ENCODE measurements at places on chromosomes 11 and 22. TPM values are rescaled to one million over a fixed set of nuclear protein-coding genes. Genes with fewer than 3 reads are reported as not detected.

- DNase-seq: no peak
- no peaks in the 10 kb centered on the region for H3K27me3 ChIP-seq
- H3K4me1 ChIP-seq: no peaks in the 10 kb centered on the region
- no peak within 1 kb of the TSS for H3K4me3 ChIP-seq
These were observed at the start of gene APOA1 for GRCh38 chr11:116837231-116838091. APOA1 (minus strand) TSS chr11:116837622; CDS start chr11:116837387, 235 bp downstream.

DNA sequence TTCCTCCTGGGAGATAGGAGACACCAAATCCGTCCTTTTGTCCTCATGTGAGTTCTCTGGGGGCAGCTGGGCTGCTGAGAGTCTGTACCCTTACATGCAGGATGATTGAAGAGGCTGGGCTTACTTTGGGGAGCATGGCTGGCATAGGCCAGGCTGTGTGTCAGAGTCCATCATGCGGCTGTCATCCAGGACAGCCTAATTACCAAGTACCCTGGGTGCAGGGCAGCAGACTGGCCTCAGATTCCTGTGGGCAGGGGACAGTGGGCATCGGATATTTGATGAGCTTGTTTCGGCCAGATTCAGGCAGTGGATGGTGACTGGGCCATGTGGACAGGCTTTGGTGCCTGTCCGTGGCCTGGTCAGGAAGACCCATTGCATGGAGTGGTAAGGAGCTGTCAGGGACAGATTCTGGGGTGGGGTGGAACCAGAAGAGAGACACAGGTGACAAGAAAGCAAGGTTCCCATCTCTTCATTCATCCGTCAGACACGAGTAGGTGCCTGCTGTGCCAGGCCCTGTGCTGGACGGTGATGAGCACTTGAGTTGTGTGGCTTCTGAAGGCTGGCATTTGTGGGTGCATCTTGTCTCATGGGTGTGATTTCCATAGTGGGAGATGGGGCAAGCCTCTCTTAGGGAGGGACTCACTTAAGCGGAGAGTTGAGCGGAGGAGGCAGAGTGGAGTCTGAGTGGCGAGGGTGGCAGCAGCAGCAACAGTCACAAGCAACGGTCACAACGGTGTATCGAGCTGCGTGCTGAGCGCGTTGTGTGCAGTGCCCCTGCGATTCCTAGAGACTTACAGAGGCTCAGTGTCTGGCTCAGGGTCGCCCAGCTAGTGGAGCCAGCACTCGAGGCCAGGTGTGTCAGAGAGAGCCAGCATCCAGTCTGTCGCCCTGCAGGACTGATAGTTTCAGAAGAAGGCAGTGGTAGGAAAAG, 48.7 kb downstream of the TBC1D22A start:
- H3K4me3 ChIP-seq: no peak overlapping the region
- H3K27me3 ChIP-seq: no peaks in the 10 kb centered on the region
- H3K27ac ChIP-seq: no peak overlapping the region
- no peak for DNase-seq

DNA sequence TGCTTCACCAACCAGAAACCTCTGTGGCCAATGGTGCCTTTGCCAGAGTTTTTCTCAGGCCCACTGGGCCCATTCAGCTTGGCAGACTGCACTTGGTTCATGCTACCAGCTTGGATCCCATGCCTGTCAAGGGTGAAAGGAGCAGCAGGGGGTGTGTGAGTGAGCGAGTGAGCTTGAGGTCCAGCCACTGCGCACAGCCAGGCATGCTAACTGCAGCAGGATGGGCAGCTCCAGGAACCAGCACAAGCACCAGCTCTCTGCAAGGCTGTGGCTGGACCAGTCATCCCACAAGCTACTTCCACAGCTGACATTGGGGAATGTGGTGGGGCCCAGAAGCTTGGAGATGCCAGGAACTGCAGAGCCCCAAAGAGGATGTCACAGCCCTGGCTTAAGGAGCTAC, 40.8 kb downstream of the DDIAS start:
- no peak overlapping the region for H3K27ac ChIP-seq
- H3K4me1 ChIP-seq: no peaks in the 10 kb centered on the region
- DNase-seq: no peak
- H3K27me3 ChIP-seq: no peaks in the 10 kb centered on the region

DNA sequence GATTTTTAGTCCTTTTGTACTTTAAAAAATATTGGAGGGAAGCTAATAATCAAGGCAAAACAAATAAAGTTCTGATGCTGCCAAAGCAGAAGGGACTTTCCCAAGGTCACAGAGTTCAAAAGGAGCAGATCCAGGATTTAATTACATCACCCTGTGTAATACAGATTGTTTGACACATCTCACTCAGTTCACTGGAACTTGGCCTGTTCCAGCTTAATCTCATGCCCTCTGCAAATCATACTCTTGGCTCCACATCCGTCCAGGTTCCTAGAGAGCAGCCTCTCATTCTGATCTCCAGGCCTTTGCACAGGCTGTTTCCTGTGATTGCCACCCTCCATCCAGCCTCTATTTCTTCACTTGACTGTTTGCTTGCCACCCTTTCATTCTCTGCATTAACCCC, 151.7 kb downstream of the SPON1 start:
- no peak overlapping the region for H3K4me3 ChIP-seq
- H3K27ac ChIP-seq: no peak overlapping the region
- no peaks in the 10 kb centered on the region for H3K4me1 ChIP-seq

DNA sequence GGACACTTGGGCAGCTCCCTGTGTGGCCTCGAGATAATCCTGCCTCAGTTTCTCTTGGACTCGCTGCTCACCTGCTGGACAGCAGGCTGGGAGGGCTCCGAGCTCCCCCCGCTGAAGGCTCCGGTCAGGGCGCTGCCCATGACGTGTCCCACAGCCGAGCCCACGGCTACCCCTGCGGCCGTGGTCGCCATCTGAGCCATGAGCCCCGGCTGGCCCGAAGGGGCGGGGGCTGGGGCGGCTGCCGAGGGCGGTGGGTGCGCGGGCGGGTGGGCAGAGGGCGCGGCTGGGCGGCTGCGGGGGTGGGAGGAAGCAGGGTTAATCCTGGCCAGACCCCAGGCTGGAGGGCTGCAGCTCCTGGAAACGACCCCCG, 484 bp downstream of the CHCHD10 start:
- no peak overlapping the region for H3K27ac ChIP-seq
- peak overlapping the region; percentile 91 for H3K4me3 ChIP-seq
- peaks cover 10% of the 10 kb centered on the region for H3K36me3 ChIP-seq
- DNase-seq: no peak

GRCh38 chr11:16512198-16512898, 156.0 kb upstream of the SOX6 start:
- DNase-seq: no peak
- H3K4me1 ChIP-seq: no peaks in the 10 kb centered on the region
- H3K36me3 ChIP-seq: no peaks in the 10 kb centered on the region
- H3K4me3 ChIP-seq: no peak overlapping the region
- no peaks in the 10 kb centered on the region for H3K27me3 ChIP-seq

DNA sequence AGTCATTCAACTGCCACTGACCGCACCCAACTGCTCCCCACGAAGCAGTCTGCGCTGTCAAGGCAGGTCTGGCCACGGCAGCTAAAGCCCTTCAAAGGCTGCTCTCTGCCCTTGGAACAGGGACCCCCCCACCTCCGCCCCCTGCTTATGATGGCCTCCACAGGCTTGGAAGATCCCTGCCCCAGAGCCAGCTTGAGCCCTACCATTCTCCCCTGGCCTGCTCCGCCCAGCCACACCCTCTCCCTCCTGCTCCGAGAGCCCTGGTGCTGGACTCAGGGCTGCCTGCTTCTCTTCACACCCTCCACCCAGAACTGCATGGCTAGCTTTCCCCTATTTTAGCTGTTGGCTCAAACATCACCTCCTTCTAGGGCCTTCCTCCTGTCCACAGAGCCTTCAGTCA, 19.0 kb downstream of the ZMAT5 start:
- no peak overlapping the region for H3K4me3 ChIP-seq
- H3K36me3 ChIP-seq: peaks cover 1% of the 10 kb centered on the region
- DNase-seq: no peak
- H3K4me1 ChIP-seq: no peaks in the 10 kb centered on the region
- H3K27me3 ChIP-seq: no peaks in the 10 kb centered on the region

DNA sequence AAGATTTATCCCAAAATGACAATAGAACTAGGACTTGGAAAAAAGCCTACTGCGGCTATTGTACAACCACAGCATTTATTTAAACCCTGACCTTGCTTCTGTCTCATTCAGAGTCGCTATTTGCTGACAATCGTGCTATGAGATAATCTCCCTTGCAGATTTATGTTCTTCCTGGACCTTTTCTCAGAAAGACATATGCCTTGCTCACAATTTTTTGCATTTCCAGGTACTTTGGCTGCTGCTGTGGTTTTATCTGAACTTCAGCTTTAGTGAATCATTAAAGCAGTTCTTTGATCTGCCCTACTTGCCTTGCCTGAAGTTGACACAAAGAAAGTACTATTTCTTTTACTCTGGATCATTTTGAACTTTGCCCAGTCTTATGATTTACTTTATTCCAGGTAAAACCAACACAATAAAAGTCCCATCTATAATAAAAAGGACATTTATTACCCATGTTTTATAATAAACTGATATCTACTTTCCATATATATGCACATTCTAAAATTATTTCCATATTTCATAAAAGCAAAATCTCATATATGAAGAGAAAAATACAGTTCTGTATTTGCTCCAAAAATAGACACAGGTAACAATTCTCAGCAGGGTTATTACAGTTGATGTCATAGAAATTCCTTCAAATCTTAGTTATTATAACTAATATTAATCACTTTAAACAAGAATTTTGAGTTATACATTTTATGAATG, 63.4 kb upstream of the CARD18 start:
- DNase-seq: no peak
- no peak overlapping the region for H3K27ac ChIP-seq
- no peak overlapping the region for H3K4me3 ChIP-seq

DNA sequence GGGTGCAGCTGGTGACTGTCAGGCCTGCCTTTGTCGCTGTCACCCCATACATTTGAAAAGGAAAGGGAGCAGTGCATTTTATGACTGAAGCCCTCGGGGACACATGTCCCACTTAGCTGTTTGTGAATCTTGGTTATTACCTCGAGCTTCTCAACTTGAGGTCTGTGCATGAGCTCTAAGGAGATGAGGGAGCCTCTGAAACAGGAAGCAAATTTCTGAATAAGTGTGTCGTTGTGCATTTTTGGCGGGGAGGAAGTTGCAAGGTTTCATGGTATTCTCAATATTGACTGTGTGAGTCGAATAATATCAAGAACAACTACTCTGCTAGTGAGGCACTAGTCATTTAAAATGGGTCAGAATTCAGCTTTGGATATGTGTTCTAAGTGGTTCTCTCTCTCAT, 149.7 kb upstream of the PLET1 start:
- no peak overlapping the region for H3K4me3 ChIP-seq
- H3K36me3 ChIP-seq: peaks cover 2% of the 10 kb centered on the region
- H3K27ac ChIP-seq: no peak overlapping the region
- H3K27me3 ChIP-seq: no peaks in the 10 kb centered on the region
- DNase-seq: no peak

DNA sequence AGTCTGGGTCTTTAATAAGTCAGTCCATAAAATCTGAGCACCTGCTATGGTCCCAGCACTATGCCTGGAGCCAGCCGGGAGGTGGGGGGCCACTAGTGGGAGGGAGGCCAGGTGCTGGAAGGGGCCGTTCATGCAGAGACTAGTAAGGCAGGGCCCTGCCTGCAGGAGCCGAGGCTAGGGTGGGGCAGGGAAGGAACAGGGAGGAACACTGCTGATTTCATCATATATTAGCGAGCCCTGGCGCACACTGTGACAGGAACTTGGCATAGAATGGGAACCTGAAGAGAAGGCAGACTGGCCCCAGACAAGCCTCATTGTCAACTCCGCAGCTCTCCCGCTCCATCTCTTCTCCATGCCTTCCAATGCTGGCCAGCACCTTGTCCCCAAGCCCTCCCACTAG, 7.1 kb downstream of the VSIG10L2 start:
- no peak overlapping the region for H3K27ac ChIP-seq
- no peak for DNase-seq
- H3K4me1 ChIP-seq: no peaks in the 10 kb centered on the region
- H3K36me3 ChIP-seq: no peaks in the 10 kb centered on the region
- H3K27me3 ChIP-seq: no peaks in the 10 kb centered on the region

DNA sequence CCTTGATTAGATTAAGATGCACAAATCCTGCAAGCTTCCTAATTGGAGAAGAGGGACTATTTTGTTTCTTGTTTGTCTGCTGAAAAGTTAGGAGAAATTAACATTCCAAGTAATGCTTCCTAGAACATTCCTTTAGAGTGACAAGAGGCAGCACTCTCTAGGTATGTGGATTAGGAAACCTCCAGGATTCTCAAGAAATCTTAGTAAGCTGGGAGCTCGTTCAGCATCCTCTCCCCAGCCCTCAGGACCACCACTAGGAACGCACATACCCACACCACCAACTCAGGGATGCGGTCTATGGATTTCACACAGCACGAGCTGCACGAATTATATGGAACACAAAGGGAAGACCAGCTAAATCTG, 52.9 kb downstream of the NCAPD3 start:
- no peak overlapping the region for H3K27ac ChIP-seq
- no peaks in the 10 kb centered on the region for H3K27me3 ChIP-seq

The ART1 gene
- not detected for total RNA-seq

The NFRKB gene
- total RNA-seq: 41.0 TPM

The MS4A10 gene
- total RNA-seq: not detected

The EHF gene
- not detected for total RNA-seq

The FOSL1 gene
- 33.7 TPM for total RNA-seq

The OR2AT4 gene
- total RNA-seq: not detected

The ASPHD2 gene
- 8.5 TPM for total RNA-seq

The IGSF9B gene
- total RNA-seq: 26.3 TPM
